ENCODE measurements at places on chromosomes 5 and 9. TPM values are rescaled to one million over a fixed set of nuclear protein-coding genes. Genes with fewer than 3 reads are reported as not detected.

Gene NEUROG1
- not detected for polyA plus RNA-seq

Gene SOHLH1
- not detected for polyA plus RNA-seq

Gene CTSV
- 0.80 TPM for polyA plus RNA-seq

Gene OR1J2
- polyA plus RNA-seq = not detected

DNA sequence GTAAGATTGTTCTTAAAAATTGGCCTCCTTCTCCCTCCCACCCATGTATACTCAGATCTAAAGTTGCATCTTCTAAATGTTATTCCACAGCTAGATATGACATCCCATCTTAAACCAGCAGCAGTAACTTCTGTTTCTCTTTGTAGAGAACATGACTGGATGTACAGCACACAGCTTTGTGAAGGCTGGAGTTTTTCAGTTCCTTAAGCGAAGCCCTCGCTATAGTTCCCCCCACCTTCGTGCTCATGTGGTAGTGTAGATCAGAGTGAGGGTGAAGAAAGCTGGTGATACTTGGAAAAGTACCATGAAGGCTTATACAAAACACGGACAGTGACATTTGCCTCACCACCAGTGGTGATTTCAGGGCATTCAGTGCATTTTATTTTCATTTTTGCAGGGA is 137.5 kb downstream of the MAT2B start:
- no peak for DNase-seq
- no peaks in the 10 kb centered on the region for H3K27me3 ChIP-seq
- no peaks in the 10 kb centered on the region for H3K4me1 ChIP-seq
- no peak overlapping the region for H3K27ac ChIP-seq
- no peaks in the 10 kb centered on the region for H3K36me3 ChIP-seq
- no peak overlapping the region for H3K4me3 ChIP-seq

GRCh38 chr5:143717400-143717799 is 94.6 kb upstream of the HMHB1 start:
- H3K4me1 ChIP-seq = no peaks in the 10 kb centered on the region
- no peaks in the 10 kb centered on the region for H3K36me3 ChIP-seq
- peak; percentile 11 for DNase-seq
- H3K27me3 ChIP-seq = no peaks in the 10 kb centered on the region
